ENCODE measurements at places on chromosomes 16 and 17.

GRCh38 chr17:49223517-49224197 is 6.9 kb downstream of the PHOSPHO1 start:
- peak; percentile 14 for DNase-seq

DNA sequence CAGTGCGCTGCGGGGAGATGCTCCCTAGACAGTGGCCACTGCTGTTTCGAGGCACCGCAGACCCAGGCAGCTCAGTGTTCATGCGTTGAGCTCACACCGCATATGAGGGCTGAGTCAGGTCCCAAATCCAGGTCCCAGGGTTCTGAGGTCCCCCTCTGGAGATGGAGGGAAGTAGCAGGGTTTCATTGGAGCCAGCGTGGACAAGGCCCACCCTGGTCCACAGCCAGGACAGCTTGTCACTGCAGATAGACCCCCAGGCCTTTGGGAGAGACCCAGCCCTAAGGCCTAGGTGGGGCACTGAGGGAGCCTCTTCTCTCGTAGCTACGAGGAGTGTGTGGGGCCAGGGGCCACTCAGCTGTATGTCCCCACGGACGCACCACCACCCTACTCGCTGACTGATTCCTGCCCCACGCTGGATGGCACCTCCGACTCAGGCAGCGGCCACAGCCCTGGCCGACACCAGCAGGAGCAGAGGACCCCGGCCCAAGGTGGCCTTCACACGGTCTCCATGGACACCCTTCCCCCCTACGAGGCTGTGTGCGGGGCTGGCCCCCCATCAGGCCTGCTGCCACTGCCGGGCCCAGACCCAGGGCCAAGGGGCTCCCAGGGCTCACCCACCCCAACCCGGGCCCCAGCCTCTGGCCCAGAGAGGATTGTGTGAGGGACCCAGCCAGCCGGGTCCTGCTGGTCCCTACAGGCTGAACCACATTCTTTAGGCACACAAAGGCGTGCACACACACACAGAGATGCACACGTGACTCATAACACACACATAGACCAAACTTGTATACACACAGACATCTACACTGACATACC is 53.4 kb downstream of the BEAN1 start:
- DNase-seq, result no peak

DNA sequence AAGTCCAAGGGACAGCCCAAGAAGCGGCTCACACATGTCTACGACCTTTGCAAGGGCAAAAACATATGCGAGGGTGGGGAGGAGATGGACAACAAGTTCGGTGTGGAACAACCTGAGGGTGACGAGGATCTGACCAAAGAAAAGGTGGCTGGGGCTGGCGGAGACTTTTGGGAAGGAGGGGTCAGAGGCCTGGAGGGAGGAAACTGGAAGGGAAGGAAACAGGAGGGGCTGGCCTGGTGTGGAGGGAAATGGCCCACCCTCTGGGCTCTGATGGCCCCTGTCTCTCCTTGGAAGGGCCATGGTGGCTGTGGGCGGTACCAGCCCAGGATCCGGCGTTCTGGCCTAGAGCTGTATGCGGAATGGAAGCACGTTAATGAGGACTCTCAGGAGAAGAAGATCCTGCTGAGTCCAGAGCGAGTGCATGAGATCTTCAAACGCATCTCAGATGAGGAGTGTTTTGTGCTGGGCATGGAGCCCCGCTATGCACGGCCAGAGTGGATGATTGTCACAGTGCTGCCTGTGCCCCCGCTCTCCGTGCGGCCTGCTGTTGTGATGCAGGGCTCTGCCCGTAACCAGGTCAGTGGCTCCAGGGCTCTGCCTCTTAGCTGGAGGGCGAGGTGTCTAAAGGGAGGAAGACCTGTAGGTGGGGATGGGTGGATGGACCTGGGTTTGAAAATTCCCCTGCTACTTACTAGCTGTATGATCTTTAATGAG is 12.5 kb downstream of the POLR2A start:
- no peak for DNase-seq

- no peak for DNase-seq
Observed at GRCh38 chr17:37828651-37829124, 83.8 kb upstream of the HNF1B start.

DNA sequence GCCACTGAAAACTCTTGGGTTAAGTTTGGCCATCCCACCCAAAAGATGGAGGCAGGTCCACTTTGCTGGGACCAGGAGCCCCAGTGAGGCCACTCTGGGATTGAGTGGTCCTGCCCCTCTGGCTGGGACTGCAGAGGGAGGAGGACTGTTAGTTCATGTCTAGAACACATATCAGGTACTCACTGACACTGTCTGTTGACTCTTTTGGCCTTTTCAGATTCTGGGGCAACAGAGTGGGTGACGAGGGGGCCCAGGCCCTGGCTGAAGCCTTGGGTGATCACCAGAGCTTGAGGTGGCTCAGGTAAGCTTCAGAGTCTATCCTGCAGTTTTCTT is 19.5 kb upstream of the CYLD start:
- DNase-seq, result no peak

GRCh38 chr17:17798010-17798556 is 38.7 kb downstream of the SREBF1 start:
- no peak for DNase-seq

- DNase-seq, result no peak
Observed at GRCh38 chr16:54063279-54063773, 223.3 kb downstream of the IRX3 start.

- DNase-seq, result no peak
Observed at GRCh38 chr16:77093999-77094398, 97.0 kb upstream of the MON1B start.

- DNase-seq, result no peak
Observed at GRCh38 chr17:50480854-50481490, 2.3 kb downstream of the RSAD1 start.

- DNase-seq, result no peak
Observed at GRCh38 chr16:1949507-1949906, 5.0 kb downstream of the RPL3L start.

- no peak for DNase-seq
Observed at GRCh38 chr16:78842950-78843349, 743.5 kb downstream of the WWOX start.

- peak; percentile 31 for DNase-seq
Observed at GRCh38 chr16:66551348-66551759, 1.0 kb upstream of the CKLF start.

GRCh38 chr16:53998966-53999522 is 287.5 kb downstream of the IRX3 start:
- DNase-seq, result peak; percentile 26

DNA sequence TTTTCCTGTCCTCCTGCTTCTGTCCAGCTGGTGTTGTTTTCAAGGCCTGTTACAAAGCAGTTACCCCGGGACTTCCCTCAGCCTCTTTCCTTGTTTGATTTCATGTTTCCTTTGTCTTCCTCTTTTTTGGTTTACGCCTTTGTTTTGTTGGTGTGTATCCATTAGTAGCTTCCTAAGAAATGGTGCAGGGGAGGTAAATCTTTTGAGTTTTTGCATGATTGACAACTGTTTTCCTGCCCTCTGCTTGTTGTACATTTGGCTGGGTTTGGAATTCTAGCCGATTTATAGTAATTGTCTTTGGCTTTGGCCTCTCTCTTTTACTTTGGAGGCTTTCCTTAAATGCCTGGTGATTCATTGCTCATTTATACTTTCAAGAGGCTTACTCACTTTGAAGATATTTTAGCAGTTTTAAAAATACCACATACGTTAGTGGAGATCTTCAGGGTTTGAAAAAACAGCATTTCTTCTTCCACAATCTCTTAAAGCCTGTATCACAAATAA is 32.8 kb downstream of the DNAH2 start:
- peak; percentile 94 for DNase-seq

DNA sequence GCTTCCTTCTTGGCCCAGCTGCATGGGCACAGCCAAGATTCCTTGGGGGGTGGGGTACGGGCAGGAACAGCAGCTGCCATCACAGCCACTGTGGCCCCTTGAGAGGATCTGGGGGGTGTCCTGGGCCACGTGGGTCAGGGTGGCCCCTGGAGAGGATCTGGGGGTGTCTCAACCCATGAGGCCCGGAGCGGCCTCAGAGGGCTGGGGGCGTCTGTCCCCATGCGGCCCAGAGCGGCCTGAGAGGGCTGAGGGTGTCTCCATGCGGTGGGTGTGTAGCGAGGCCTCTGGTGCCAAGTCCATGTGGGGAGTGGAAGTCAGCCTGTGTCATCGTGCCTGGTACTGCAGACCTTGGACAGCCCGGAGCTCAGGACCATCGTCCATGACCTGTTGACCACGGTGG is 13.7 kb downstream of the TSC2 start:
- no peak for DNase-seq

DNA sequence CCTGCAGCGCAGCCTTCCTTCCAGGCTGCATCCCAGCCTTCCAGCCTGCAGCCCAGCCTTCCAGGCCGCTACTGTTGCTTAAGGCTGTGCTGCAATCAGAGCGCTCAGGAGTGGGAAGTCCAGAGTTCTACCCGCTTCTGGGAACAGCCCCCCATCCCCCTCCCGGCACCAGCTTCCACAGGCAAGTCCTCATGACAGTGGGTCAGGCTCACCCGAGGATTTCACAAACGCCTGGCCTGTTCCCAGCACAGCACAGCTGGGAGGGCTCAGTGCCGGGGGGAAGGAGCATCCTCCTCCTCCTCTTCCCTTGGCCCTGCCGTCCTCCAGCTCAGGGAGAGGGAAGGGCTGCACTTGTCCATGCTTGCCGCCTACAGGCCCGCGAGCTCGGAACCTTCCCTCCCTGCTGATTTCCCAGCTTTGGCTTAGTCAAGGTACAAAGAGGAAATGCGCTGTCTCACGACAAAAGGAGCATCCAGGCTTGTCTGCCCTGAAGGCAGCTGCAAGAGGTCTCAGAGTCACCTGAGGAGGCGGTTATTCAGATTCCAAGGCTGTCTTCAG is 8.3 kb downstream of the SOCS3 start:
- peak; percentile 97 for DNase-seq

DNA sequence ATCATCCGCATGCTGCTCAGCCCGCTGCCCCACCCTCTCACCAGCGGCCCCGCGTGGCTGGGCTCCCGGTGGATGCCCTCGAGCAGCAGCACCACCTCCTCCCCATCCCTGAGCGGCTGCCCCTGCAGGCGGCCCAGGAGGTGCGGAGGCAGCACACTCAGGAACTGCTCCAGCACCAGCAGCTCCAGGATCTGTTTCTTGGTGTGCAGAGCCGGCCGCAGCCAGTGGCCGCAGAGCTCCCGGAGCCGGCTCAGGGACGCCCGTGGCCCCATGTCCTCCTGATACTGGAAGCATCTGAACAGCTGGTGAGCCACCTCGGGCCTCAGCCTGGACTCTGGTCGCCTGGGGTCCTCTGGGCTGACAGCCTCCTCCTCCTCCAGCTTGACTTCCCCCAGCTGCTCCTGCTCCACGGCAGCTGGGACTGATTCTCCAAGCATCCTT is 6.6 kb downstream of the ZSCAN10 start:
- no peak for DNase-seq

- no peak for DNase-seq
Observed at GRCh38 chr16:85950136-85950918, 51.4 kb downstream of the IRF8 start.

DNA sequence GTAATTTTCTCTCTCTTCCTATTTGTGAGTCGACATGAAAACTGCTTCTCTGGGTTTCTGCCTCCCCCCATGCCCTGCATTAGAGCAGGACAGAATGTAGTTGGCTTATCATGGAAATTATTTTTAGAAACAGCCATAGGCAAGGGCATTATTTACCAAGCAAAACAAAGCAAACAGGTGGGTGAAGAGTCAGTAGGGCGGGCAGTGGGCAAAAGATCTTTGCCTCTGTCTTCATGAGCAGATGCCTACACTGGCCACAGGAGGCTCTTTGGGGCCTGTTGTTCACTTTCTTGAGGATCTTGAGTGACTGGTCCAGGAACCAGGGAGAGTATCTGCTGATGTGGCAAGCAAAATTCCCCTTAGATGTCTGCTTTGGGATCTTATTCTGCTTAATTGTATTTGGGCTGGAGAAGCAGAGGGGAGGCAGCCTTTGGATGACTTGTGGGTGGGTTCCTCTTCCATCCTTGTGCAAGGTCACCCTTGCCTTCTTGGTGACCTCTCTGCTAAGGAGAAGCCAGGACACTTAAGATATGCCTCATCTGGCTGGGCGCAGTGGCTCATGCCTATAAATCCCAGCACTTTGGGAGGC is 42.5 kb upstream of the CLEC19A start:
- no peak for DNase-seq

- no peak for DNase-seq
Observed at GRCh38 chr16:48556243-48556912, 53.6 kb downstream of the N4BP1 start.

DNA sequence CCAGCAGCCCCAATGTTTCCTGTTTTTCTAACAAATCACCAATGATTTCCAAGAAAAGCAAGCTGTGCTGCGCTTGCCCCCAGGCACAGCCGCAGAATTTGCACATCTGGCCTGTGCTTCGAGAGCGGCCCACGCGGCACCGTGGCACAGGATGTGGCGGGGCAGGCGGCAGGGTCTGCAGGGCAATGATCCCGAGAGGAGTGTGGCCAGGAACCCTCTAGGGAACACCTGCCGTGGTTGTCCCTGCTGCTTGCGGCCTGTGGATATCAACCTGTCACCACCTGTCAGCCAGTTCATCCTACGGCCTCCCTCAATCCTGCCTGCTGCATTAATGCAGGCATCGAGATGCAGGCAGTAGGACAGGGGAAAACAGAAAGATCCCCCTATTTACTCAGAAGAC is 24.0 kb downstream of the PIK3R5 start:
- DNase-seq, result no peak

DNA sequence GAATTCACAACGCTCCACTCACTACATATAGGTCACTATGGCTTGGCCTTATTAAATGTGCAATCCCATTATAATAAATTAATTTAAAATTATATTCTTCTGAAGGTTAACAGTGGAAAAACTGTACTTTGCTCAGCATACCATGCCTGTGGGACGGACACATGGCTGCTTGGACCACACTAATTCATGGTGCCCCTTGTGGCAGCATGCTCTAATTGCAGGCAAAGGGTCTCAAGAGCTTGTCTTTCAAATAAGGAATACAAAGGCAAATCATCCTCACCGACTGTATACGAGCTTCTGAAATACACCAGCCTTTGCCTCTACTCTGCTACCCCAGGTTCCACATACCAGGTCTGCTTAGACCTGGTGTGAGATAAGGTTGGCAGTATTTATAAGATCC is 11.7 kb downstream of the SMPD3 start:
- DNase-seq, result no peak

GRCh38 chr16:49440156-49441065 is 66.8 kb downstream of the C16orf78 start:
- no peak for DNase-seq

DNA sequence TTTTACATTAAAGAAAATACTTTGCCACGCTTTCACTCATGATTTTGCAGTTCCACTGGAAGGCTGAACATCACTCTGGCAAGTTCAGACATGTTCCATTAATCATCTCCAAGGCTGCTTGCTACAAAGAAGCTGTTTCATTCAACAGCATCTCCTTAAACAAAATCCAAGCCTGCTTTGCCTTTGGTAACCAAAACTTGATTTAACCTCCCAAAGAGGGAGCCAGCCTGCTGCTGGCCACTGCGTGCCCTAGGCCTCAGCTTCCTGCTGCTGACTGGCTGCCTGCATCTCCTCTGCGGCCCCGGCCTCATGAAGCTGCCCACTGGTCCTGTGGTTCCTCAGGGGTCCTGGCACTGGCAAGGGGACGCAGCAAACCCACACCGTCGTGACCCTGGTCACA is 31.8 kb downstream of the ANKRD11 start:
- peak; percentile 20 for DNase-seq
